ENCODE measurements at places on chromosomes 16 and 17.

GRCh38 chr17:19313746-19314651 is 48.5 kb downstream of the B9D1 start:
- no peak for DNase-seq

- DNase-seq: no peak
Measured at GRCh38 chr17:60548990-60549389, 22.9 kb upstream of the APPBP2 start.

- no peak for DNase-seq
Measured at GRCh38 chr16:84749815-84750214, 50.0 kb downstream of the USP10 start.

- DNase-seq: no peak
Measured at GRCh38 chr17:72788950-72789585, 303.4 kb downstream of the SLC39A11 start.

- no peak for DNase-seq
Measured at GRCh38 chr16:77214411-77215138, 15.4 kb downstream of the SYCE1L start.

DNA sequence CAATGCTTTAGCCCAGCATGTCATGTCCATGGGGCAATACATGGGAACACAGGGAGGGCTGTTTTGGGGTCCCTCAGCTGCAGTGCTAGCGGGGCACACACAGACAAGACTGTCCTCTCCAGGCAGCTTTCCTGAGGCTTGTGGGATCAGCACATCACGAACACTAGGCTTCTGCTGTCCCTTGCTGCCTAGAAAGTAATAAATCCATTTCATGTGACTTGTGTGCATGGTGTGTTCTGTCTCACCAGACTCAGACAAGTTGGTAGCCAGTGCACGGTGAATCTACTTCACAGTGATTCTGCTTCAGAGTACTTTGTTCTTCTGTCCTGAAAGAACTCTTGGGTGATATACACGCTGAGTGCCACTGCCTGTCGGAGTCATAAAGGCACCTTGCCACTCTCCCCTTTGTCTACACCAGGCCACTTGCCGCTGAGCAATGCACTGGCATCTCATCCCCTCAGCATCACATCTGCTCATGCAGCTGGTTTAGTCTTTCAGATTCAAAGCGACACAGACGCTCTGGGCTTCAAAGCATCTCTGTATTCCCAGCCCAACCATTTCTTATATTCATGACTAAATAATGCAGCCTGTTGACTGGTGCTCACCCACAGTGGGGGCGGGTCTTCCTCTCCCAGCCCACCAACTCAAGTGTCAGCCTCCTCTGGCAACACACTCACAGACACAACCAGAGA is 95.2 kb upstream of the COX10 start:
- DNase-seq: no peak

DNA sequence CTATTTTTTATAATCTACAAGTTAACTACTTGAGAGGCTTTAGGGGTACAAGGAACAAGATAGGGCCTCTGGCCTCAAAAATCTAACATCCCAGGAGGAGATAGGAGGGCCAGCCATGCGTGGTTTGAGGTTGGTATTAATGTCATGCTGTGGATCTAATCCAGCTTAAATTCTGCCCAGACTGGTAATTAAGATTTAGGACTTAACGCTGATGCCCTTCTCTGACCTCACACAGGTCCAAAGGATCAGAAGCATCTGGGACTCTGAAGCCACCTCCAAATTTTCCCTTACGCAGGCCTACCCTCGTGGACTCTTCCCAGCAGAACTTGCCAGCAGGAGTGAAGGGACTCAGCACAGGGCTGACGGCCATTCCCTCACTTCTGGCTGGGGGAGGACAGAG is 15.1 kb downstream of the SLC6A4 start:
- no peak for DNase-seq

DNA sequence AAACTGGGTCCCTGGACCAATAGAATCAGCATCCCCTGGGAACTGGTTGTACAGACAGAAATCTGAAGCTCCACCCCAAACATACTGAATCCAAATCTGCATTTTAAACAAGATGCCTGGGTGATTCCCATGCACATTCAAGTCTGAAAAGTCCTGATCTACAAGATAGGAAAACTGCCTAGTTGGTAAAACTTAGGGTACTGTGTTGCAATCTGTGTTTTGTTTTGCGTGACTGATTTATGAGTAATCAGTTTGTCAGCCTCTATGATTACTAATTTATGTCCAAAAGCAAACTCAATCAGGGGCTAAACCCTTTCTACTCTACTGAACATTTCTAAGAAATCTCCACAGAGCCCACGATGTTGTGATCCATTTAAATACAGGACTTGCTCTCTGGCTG is 103.8 kb downstream of the YPEL2 start:
- DNase-seq: no peak

DNA sequence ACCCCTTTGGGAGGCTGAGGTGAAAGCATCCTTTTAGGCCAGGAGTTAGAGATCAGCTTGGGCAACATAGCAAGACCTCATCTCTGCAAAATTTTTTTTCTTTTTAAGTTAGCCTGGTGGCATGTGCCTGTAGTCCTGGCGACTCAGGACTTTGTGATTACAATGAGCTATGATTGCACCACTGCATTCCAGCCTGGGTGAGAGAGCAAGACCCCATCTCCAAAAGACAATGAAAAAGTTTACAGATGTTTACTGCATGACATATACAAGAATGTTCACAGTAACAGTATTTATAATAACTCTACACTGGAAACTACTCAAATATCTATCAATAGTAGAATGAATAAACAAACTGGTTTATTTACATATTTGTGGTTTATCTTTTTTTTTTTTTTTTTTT is 33.1 kb upstream of the CCL22 start:
- DNase-seq: no peak

DNA sequence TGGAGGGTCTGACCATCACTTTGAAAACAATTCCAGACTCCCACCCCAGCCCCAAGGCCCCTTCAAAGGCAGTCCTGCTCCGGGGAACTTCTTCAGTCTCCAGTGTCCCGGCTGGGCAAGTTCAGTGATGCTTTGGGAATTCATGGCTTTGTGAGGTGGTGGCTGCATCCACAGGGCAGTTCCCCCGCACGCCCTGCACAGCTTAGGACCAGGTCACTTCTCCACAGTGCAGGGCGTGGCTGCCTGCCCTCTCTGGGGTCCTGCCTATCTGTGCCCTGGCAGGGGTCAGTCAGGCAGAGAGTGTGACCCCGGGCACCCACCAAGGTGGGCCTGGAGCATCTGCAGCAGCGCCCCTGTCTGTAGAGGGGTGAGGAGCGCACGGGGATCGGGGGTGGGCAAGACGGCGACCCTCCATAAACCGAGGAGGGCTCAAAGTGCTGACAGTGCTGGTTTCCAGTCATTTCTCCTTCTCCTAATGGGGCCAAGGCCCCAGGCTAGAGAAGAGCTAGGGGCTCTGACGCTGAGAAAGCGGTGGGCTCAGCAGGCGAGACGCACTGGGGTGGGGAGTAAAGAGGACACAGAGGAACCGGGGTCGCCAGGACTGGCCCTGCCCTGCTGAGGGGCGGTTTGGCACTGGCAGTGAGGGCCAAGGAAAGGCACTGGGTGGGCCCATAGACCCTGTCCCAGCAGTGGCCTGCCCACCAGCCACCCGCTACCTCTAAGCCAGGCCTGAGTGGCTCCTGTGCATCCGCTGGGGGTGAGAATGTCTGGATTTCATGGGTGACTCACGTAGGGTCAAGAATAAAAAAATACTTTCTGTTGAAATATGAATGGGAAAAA is 4.2 kb upstream of the ARHGAP27 start:
- DNase-seq: no peak

- no peak for DNase-seq
Measured at GRCh38 chr16:49530427-49530970, 156.9 kb downstream of the C16orf78 start.

DNA sequence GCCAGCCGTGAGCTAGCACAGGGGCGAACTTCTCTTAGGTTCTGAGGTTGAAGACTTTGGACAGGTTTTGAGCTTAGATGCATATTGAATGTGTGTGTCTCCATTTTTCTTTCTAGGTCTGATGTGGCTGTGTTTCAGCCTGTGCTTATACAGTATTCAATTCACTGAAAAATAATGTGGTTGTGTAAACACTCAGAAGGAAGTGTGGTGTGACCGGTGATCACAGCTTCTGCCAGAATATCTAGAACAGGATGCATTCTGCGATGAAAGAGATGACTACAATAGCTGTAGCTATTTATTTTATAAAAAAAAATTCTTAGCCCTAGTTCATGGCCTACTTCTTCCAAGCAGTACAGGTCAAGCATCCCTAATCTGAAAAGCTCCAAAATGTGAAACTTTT is 64.4 kb downstream of the MAP2K6 start:
- no peak for DNase-seq

DNA sequence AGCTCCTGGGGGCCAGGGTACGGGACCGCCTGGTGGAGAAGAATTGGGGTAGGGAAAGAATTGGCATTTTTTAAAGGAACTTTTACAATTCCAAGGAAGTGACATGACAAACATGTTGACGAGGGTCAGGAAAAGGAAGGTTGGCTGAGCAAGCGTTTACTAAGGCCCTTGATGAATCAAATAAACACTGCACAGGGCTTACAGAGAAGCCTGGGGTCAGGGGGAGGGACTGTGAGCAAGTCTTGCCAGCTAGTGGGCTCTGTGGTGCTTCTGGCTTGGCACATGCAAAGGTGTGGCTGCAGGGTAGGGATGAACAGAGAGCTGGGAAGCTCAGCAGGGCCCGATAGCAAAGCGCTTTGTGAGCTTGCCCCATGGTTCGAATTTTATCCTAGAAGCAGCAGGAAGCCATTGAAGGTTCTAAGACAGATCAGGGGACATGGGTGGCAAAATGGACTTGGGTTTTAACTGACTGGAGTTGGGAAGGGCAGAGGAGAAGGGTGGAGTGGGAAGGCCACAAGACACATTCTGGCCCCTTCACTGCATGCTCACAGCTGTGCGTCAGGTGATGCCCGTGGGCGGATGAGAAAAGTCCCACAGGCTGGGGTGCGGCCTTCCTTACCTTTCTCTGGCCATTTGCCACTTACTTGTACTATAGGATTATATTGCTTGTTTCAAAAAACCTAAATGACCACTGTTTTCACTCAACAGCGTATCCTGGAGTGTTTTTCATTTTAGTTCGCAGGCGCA is 117.8 kb downstream of the SOCS1 start:
- no peak for DNase-seq

- no peak for DNase-seq
Measured at GRCh38 chr17:50323060-50323459, 22.9 kb upstream of the XYLT2 start.

- peak; percentile 65 for DNase-seq
Measured at GRCh38 chr17:28549236-28550132, 2.9 kb downstream of the UNC119 start.

- no peak for DNase-seq
Measured at GRCh38 chr17:39131616-39132015, 19.8 kb downstream of the PLXDC1 start.

GRCh38 chr16:71491054-71491453 is 1.9 kb upstream of the ZNF19 start:
- DNase-seq: no peak

- no peak for DNase-seq
Measured at GRCh38 chr17:31085563-31085962, 9.2 kb upstream of the NF1 start.

- peak; percentile 50 for DNase-seq
Measured at GRCh38 chr17:76791053-76791980, 53.4 kb downstream of the MFSD11 start.

- no peak for DNase-seq
Measured at GRCh38 chr17:76440751-76441362, 12.1 kb downstream of the UBE2O start.

DNA sequence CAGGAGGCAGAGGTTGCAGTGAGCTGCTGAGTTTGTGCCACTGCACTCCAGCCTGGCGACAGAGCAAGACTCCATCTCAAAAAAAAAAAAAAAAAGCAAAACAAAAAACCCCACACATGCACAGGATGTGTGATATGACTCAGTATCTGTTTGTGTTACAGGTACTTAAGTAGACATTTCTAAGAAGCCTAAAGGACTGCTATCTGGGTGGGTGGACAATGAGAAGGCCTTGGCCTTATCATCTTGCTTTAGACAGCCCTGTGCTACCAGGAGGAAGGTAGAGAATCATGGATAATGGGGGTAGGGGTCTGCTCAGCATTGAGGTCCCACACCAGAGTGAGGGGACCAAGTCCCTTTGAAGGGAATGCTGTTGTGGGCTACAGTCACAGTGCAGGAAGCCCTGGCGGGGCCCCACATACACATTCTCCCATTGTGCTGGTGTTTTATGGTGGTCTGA is 26.7 kb downstream of the PLD6 start:
- no peak for DNase-seq

DNA sequence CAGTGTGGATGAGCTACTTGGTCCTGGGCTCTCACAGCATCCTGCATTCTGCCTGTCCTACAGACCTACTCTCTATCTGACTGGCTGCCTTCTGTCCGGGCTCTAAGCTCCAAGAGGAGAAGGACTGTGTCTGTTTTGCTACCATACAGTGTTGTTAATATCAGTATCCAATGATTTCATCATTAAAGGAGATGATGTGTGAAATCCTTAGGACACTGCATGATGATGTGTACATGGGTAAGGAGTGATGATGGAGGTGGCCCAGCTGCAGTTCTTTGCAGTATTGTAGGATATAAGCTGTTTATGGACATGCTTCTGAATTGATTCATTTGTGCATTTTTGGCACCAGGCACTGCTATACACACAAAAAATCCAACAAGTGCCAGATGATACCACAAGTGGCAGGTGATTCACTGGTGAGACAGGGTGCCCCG is 536.9 kb upstream of the CDH11 start:
- DNase-seq: no peak

DNA sequence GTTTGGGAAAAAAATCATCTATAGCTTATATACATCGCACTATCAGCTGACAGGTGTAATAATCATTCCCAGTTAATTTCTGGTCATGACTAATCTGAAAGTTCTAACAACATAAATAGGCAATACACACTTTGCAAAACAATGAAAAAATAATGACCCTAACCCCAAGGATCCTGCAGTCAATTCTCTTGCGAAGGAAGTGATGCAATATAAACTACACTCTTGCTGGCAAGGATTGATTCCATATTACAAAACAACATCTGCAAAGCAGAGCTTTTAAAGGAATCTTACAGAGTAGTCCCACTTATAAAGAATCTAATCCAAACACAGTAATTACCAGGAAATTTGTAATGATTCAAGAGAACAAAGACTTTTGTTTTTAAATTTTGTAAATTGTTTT is 73.4 kb downstream of the MYO1D start:
- DNase-seq: no peak

DNA sequence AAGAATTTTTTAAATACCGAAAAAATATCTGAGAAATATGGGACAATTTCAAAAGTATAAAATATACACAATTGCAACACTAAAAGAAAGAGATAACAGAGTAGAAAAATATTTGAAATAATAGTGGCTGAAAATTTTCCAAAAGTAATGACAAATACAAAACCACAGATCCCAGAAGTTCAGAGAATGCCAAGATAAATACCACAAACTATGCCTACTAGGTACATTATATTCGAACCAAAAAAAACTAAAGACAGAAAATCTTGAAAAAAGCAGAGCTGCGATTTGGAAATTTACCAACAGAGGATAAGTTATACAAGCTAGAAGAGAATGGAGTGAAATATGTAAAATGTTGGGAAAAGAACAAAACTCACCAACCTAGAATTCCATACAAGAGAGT is 191.3 kb upstream of the ELAC2 start:
- DNase-seq: no peak

DNA sequence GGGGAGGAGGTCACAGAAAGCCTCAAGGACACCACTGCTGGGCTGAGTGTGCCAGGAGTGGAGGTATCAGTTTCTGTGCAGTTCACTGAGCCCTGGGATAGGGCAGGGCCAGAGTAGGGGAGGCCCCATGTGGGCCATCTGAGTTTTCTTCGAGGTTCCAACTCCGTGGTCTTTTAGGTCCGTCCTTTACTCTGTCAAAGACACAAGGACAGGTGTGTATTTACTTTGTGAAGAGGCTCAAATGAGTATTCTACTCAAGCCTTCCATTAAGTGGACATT is 59.5 kb downstream of the USP22 start:
- DNase-seq: no peak
